NCI-H526 treated with DMSO at 0.1 percent for 48 hours (cell line): ENCODE measurements at places on chromosomes 11 and 22.

DNA sequence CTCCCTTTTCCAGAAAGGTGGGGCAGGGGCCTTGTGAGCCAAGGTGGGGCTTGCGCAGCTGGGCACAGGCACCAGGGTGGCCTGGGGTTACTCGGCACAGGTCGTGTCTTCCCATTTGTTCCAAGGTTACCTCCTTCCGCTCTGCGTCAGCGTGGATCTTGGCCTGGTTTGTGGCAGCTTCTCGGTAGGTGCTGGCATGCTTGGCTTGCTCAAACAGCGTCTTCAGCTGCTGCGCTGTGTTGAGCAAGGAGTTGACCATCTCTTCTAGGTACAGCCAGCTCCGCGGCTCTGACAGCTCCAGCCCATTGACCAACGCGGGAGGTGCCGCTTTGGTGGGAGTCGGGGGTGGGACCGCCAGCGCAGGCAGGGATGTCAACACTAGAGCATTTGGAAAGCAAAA is 20.6 kb downstream of the DEAF1 start:
- DNase-seq, result no peak

DNA sequence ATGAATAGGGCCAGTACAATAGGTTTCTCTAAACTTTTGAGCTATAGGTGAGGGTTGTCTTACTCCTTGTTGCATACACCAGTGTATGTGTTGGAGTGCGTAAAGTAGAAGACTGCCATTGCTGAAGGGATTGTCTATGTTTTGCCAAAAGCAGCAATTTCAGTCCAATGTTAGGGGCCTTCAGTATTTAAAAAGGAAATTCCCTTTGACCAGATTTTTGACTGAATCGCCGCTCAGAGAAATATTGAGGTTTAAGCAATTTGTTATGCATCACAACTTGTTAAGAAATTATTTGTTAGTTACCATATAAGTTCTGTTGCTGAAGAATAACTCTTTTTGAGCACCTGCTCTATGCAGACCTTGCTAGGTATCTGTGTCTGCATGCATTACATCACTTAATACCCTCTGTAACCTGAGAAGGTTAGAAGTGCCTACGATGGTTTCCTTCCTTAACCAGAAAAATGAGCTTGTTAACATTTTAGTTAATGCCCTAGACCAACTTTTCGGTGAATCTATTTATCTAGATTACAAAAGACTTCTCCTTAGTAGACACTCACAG is 33.9 kb downstream of the MMP20 start:
- no peak for DNase-seq

- DNase-seq, result peak; percentile 41
Observed at GRCh38 chr11:125724125-125724524, 22.0 kb upstream of the PATE1 start.

DNA sequence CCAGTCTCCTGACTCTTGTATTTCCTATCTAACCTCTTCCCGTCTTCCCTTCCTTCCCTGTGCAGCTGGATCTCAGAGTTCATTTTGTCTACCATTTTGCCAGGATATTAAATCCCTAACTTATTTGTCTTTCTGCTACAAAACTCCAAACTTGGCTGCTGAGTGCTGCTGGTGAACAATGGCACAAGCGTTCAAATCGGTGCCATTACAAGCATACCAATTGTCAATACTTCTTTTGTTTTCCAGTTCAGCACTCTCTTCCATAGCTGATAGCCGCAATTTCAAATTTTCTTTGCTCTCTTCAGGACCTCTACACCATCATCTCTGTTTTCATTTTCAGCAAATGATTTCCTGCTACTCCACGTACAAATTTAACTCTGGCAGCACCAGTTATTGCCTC is 13.4 kb downstream of the IL18 start:
- no peak for DNase-seq

GRCh38 chr11:59866397-59866796 is at the start of gene TCN1:
Gene TCN1 (minus strand): TSS chr11:59866487. CDS start chr11:59866470, 17 bp downstream.
- no peak for DNase-seq

GRCh38 chr11:2432628-2433071 is 11.7 kb downstream of the TRPM5 start:
- no peak for DNase-seq

DNA sequence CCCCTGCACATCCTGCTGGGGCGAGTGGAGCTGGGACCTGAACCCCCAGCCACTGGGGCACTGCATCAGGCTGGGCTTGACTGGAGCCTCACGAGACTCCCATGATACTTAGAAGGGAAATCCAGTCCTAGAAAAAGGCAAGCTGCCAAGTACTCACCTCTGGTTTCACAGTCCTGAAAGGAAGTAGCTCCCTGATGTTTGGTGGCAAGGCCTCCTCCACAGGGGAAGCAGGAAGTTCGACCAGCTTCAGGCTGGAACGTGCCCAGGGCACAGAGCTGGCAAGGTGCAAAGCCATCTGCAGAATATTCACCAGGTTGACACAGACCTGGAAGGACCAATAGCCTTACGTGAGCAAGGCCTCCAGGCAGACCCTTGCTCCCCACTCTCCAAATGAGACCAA is 26.8 kb upstream of the NRIP3 start:
- no peak for DNase-seq

DNA sequence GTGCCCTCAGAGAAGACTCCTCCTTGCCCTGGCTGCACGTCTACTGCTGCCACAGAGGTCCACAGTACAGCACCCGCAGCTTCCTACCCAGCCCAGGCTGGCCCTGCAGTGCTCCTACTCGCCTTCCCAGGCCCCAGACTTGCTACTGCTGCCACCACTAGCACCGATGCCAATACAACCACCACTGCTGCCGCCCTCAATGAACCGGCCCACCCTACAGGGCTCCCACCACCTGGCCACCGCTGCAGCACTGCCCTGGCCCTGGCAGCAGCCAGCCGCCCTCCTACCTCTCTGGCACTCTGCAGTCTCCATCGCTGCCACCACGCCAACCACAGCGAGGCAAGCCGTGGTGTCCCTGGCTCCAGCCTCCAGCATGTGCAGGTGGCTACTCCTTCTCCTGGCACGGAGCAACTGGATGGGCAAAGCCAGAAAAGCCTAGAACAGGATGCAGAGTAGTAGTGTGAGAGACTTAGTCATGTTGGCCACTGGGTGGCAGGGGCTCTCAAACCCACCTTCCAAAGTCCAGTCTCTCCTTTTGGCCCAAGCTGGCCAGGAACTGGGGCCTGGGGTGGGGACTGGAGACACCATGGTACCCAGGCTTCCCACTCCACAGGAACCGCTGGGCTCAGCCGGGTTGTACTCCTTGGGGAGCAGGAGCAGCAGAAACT is 39.4 kb downstream of the C22orf42 start:
- DNase-seq, result no peak

DNA sequence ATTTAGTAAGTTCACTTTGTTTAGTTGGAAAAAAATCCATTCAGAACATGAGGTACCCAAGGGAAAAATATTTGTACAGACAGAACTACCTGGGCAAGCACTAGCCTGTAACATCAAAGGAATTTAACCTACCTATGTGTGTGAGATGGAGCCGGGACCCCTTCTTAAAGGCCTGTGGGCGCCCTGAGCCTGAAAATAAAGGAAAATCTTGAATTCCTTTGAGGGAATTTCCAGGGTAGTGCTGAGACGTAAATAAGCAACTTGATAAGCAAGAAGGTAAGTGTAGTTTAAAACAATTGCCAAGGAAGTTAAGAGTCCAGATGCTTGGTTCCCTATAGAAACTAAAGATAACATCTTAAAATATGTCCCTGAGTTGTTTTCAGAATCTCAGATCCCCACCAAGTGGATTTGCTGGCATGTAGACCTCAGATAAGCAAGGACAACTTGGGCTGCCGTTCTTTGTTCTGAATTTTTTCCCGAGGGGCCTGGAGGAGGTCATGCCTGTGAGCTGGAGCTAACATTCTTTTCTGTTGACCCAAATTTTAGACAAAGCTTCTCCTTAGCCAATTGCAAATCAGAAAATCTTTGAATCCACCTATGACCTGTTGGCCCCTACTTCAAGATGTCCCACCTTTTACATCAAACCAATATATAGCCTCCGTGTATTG is 31.0 kb downstream of the MED17 start:
- DNase-seq, result no peak

DNA sequence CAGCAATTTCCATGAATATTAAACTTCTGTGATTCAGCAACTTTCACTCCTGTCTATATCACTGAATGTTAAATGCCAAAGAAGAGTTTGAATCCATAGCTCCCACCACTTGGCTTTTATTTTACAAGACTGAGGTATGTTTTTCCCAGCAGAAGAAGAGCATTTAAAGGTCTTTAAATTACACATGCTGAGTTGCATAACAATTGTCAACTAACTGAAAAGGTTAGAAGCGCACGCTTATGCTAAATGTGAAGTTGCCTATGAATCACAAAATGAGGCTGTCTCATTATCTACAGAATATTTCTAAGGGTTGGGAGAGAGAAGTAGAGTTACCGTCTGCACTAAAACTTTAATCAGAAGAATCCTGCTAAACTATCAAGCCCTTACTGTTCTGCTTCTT is 1086.3 kb downstream of the FAM181B start:
- no peak for DNase-seq

- no peak for DNase-seq
Observed at GRCh38 chr11:62046568-62047100, 77.2 kb upstream of the INCENP start.

GRCh38 chr11:66457826-66458225 is 8.9 kb upstream of the PELI3 start:
- DNase-seq, result no peak

DNA sequence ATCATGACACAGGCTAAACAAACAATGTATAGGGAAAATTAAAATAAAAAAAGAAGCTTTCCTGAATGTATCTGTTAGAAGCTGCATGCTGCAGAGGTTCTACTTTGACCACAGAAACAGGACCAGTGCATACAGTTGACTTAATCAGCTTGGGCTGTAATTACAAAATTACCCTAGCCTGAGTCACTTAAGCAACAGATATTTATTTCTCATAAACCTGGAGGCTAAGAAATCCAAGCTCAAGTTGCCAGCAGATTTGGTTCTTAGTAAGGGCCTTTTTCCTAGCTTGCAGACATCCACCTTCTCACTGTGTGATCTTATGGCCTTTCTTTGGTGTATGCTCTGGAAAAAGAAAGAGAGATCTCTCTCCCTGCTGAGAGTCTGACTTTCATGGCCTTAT is 946.5 kb upstream of the RAG2 start:
- DNase-seq, result no peak

DNA sequence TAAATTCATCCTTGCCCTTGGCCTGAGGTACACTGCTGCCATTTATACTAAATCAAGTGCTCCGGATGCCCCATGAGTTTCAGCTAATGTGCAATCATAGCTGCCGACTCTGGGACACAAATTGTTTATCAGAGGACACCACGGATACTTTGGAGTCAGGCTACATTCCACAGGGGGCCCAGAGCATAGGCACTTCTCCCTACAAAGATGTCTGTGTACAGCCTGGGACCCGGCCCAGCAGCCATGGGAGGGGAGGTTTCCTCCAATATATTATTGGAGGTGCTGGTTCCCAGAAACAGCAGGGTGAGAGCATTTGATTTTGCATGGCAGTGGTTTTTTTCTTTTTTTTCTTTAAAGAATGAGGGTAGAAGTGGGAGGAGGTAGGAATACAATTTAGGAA is 31.3 kb downstream of the HTR3B start:
- DNase-seq, result no peak

DNA sequence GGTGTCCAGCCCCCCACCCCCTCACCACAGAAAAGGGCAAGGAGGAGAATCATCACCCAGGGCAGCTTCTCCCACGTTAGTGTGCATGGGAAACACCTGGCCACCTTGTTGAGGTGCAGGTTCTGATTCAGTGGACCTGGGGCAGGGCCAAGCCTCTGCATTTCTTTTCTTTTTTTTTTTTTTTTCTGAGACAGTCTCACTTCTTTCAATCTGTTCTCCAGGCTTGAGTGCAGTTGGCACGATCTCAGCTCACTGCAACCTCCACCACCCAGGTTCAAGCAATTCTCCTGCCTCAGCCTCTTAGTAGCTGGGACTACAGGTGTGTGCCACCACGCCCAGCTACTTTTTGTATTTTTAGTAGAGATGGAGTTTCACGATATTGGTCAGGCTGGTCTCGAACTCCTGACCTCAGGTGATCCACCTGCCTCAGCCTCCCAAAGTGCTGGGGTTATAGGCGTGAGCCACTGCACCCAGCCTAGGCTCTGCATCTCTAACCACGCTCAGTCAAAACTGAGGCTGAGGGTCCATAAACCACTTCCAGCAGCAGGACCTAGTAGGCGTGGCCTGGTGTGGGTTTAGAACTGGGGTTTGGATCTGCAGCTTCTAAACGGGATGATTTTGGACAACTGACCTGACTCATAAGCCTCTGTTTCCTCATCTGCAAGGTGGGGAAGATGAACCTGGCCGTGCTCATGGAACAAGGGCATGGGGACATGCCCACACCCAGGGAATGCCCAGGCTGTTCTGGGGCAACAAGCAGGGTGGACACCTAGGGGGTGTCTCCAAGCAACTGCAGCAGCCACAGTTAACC is 734 bp downstream of the ZP1 start:
- DNase-seq, result no peak

GRCh38 chr11:29282088-29282487 is 734.7 kb downstream of the KCNA4 start:
- DNase-seq, result no peak

- DNase-seq, result no peak
Observed at GRCh38 chr22:20499769-20500168, 4.2 kb upstream of the KLHL22 start.

GRCh38 chr11:93039531-93040240 is 70.2 kb downstream of the MTNR1B start:
- DNase-seq, result no peak

DNA sequence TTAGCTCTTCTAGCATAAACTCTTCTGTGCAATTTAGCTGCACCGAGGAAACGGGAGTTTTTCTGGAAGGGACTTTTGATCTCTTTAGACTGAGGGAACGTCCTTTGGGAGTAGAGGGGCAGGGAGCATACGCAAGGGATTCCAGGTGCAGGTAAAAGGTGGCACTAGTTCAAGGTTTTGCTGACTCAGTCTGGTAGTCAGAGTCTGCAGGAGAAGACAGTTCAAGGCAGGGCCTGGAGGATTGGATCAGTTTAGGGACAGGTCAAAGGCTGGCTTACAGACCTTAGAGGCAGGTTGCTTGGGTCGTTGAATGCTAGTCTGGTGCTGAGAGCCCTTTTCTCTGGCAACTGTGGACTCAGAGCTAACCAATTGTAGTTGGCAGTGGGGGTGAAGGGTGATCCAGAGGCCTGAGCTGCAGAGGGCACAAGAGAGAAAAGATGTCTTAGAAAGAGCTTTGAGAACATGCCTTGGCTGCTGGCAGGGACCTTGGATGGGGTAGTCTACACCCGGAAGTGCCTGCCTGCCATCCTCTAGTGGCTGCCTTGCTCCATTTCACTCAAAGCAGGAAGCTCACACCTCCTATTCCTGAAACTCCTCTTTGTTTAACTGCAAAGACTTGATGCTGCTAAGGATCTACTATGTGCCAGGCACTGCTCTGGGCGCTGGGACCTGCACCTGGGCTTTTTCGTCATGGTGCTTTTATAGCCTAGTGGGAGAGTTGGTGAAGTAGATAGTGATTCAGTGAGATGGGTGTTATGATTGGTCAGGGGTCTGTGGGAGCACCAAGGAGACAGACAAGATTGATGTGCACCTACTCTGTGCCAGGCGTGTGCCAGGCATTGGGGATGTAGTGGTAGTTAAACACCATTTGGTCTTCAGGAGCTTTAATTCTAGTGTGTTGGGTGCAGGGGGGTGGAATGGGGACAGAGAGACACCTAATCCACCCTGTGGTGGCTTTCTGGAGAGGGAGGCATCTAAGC is 17.1 kb downstream of the MIAT start:
- DNase-seq, result no peak

GRCh38 chr22:44620129-44620840 is 81.7 kb upstream of the PRR5 start:
- no peak for DNase-seq

GRCh38 chr22:38032681-38033521 is 24.3 kb upstream of the PICK1 start:
- DNase-seq, result no peak
